Fibroblast of villous mesenchyme (primary cell): ENCODE measurements at places on chromosomes 11 and 22. TPM values are rescaled to one million over a fixed set of nuclear protein-coding genes. Genes with fewer than 3 reads are reported as not detected.

The ANKK1 gene
- total RNA-seq, result under 0.01 TPM in 1 of 2 replicates, not detected in the other

The GLYAT gene
- total RNA-seq, result not detected in 2 replicates

The SLC6A5 gene
- total RNA-seq, result not detected in 2 replicates

The SGSM1 gene
- not detected in 2 replicates for total RNA-seq

DNA sequence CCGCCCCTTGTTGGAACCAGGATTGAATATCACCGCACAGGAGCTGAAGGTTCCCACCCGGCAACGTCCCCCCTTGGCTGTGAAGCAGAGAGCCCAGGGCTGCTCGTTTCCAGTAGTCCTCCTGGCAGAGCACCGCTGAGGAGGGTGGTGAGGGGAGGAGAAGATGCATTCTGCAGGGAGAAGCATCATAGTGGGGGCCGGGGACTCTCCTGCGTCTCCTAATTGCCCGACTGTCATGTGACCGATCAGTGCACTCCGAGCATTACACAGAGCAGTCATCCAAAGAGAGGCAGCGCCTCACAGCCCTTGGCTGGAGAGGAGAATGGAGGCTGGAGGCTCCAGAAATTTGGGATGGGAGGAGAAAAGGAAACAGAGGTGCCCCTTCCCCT lies 85.0 kb upstream of the SEPTIN5 start:
- no peak for DNase-seq

DNA sequence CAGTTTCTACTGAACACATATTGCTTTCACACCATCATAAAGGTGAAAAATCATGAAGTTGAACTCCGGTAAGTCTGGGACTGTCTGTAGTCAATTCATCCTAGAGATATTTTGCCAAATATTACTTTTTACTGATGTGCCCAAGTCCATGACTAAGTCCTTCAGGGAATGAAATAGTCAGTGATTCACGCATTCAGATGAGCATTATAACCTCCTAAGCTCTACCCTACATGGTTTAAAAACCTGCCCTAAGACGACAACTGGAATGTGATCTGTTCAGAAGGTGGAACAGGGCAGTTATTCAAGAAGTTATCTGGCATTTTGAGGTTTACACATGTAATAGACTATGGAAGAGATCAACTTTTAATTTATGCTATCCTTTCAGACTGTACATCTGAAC lies 125.6 kb downstream of the TRPC6 start:
- DNase-seq, result no peak

GRCh38 chr11:61670626-61671025 lies 9.6 kb upstream of the DAGLA start:
- no peak for DNase-seq

GRCh38 chr11:107819361-107820014 lies 39.1 kb downstream of the SLC35F2 start:
- DNase-seq, result no peak

- no peak for DNase-seq
Observed at GRCh38 chr11:14417617-14418374, 58.8 kb upstream of the RRAS2 start.

- DNase-seq, result no peak
Observed at GRCh38 chr22:24190159-24190540, 8.9 kb downstream of the SUSD2 start.

- peak; percentile 46 for DNase-seq
Observed at GRCh38 chr11:111209543-111210355, 35.8 kb upstream of the POU2AF2 start.

DNA sequence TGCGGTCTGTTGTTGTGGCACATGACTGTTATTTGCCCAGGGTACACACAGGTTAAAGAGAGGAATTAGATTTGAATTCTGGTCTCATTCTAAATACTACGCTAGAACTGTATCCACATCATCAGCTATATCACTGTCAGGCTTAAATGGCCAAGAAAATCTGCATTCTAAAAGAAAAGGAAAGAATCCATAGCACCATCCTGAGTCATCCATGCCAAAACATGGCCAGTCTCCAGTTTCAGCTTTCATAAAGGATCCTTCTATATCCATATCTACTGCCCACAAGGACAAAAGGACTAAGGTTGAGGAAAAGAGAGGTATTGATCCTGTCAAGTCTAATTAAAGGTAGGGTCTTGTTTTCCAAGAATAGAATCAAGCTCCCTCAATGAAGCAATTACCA lies 73.6 kb upstream of the GDPD4 start:
- no peak for DNase-seq

GRCh38 chr11:32884770-32885384 lies 7.7 kb upstream of the QSER1 start:
- DNase-seq, result peak; percentile 22

DNA sequence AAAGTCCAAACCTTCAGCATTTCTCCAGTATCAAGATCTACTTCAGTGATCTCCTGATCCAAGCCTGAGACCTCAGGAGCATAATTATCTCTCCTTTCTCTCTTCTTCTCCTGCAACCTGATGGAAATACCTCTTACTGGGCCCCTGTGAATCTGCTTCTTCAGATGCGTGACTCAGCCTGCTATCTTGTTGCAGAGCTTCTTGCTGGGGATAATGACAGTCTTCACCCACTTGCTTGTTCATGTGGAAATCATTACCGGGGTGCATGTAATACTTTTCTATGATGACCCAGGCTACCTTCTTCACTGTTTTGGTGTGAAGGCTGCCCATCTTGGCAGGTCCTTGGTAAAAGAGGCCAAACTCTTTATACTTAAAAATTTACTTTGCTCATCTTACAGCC lies 140.0 kb upstream of the POU2AF2 start:
- DNase-seq, result peak; percentile 18

DNA sequence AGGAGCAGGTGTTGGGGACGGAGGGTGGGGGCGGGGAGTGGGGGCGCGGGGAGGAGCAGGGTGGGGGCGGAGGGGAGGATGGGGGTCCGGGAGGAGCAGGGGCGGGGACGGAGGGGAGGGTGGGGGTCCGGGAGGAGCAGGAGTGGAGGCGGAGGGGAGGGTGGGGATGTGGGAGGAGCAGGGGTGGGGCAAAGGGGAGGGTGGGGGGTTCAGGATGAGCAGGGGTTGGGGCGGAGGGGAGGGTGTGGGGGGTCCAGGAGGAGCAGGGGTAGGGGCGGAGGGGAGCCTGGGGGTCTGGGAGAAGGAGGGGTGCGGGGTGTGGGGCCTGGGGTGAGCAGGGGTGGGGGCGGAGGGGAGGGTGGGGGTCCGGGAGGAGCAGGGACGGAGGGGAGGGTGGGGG lies 17.1 kb downstream of the CRELD2 start:
- peak; percentile 39 for DNase-seq

DNA sequence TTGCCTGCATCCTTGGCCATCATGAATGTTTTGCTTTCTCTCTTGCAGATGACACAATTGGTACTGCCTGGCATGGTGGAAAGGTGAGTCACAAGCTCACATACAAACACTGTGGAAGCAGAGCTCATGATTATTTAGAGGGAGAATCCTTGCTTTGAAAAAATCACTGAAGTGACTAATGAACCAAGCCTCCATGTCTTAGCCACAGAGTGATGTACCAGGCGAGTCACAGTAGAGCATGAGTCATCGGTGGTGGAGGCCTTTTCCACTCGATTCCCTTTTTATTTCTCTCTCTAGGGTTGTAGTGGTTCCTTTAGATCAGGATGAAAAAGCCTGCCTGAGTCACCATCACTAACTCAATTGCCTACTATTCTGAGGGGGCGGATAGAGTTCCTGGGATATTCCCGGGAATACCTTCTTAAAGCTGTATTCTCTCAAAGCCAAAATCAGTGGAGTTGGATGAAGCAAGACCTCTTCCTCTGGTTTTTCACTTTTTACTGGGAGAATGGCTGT lies 49.6 kb upstream of the ALKBH3 start:
- DNase-seq, result peak; percentile 98

DNA sequence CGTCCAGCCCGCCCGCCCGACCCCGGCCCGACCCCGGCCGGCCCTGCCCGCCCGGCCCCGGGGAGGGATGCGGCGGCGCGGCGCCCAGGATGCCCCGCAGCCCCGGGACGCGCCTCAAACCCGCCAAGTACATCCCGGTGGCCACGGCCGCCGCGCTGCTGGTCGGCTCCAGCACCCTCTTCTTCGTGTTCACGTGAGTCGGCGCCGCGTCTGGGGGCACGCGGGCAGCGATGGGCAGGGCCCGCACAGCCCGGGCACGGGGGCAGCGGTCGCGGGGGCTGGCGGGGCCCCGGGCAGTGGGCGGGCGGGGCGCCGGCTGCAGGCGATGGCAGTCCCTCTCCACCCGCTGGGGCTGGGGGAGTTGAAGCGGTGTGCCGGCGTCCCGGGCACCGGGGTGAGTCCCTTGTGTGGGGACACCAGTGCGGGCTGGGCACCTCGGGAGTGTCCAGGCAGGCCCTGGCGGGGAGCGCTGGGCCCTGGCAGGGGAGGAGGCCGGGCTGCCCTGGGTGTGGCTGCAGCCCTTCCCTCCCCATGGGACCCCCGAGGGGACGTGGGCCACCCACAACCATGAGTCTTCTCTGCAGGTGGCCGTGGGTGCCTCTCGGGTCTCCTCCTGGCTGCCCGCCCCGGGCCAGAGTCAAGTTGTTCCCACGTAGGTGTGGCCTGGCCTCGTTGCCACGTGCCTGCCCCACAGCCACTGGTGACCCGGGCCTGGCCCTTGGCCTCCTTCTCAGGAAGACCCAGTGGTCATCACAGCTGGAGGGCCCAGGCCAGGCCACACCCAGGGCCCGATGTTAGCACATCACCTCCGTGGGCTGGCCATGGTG lies 468 bp downstream of the ZDHHC8 start:
- peak; percentile 30 for DNase-seq
